ENCODE measurements at places on chromosomes 2 and 18.

- no peak for DNase-seq
These were observed 73.4 kb downstream of the UBR3 start for GRCh38 chr2:169900686-169901085.

DNA sequence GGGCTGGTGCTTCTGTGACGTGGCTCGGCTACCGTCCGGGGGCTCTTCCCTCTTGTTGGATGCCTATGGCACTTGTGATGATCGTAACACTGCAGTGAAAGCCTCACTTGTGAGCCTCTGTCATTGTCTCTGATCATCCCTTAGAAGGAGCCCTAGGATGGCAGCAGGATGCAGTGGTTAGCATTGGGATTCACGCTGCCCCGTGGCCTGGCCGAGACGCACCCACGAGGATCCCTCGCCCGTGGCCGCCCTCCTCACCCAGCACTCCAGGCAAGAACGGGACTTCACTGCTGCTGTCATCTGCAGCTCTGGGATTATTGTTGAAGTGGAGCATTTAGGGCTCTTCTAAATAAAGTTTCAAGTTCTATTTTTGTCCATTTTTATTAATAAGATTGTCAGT lies 46.8 kb upstream of the CTDP1 start:
- DNase-seq, result no peak

DNA sequence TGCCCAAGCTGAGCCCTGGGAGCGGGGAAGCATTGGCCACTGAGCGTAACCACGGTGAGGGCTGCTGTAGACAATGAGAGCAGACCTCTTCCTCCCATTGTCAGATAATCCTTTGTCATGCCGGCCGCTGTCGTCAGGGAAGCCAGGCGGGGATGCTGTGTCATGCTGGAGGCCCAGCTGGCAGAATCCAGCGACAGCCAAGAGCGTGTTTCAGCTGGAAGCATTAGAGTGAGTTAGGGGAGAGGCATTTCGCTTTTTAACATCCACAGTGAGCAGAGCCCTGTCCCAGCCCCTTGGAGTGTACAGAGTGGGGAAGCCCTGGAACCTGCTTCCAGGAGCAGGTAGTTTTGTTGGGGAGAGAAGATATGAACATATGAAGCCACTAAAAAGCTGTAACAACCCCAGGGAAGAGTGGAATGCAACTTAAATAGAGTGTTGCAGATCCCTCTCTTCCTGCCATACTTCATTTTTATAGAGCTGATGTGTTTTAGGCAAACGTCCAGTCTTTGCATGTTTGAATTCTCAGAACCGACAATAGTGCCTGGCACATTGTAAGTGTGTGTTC lies 7.0 kb downstream of the CTIF start:
- no peak for DNase-seq

GRCh38 chr2:182616471-182617393 lies 99.3 kb upstream of the DNAJC10 start:
- no peak for DNase-seq

DNA sequence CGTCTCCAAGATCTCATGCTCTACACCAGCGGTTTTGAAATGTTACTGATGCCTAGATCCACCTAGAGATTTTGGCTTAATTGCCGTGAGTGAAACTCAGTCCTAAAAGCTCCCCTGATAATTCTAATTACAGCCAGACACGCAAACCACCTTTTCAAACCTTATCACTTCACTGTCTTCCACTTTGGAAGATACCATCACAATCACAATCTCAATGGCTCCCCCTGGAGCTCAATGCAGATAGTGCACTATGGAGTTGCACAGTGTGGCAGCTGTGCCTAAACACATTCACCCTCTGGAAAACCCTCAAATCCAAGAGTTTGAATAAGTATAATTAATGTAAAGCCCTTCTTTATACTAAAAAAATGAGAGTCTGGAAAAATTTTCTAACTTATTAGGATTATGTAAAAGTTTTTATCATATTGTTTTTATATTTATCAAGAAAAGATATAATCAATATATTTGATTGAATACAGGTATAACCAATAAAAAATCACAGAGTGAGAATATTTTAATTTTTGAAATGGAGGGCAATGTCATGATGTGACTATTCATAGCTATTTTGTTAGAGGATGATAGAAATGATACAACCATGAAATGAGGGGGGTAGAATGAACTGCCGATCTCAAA lies 102.9 kb upstream of the SLC8A1 start:
- DNase-seq, result peak; percentile 48

- DNase-seq, result no peak
These were observed 61.9 kb downstream of the PLEKHA3 start for GRCh38 chr2:178542161-178542560.

DNA sequence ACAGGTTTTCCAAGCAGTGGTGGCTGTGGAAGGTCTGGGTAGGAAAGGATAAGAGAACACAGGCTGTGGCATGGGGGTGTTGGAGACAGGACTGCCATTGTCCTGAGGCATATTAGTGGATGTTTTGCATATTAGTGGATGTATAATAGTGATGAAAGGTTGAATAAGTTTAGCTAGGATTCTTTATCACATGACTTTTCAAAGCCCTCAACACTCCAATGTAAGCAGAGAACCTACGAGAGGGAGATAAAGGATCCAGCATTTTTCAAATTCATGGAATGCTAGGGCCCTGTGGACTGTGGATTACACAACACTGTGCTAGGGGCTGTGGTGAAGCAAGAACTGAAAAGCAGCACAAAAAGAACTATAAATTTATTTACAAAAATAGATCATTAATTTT lies 63.2 kb downstream of the POLE4 start:
- DNase-seq, result no peak

GRCh38 chr2:200300638-200301314 lies 5.7 kb upstream of the SPATS2L start:
- DNase-seq, result no peak

DNA sequence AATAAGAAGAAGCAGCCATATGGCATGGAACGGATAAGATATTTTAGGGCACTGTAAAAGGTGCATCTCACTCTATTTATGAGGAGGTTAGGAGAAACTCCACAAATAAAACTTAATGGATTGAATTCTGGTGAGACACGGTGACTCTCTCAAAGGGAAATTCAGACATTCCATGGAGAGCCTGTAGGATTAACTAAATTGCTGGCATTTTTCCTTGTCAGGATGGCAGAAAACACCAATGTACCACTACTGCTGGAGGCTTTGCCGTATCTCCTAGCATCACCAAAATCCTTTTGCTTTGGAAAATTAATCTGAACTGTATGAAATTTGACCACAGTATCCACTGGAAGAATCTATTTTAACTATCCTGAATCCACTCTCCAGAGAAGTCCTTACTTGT lies 79.3 kb downstream of the RBM43 start:
- DNase-seq, result no peak

- no peak for DNase-seq
These were observed 95.4 kb upstream of the CCDC85A start for GRCh38 chr2:56088411-56088810.

- no peak for DNase-seq
These were observed 275.4 kb upstream of the TCF4 start for GRCh38 chr18:55863391-55863706.

DNA sequence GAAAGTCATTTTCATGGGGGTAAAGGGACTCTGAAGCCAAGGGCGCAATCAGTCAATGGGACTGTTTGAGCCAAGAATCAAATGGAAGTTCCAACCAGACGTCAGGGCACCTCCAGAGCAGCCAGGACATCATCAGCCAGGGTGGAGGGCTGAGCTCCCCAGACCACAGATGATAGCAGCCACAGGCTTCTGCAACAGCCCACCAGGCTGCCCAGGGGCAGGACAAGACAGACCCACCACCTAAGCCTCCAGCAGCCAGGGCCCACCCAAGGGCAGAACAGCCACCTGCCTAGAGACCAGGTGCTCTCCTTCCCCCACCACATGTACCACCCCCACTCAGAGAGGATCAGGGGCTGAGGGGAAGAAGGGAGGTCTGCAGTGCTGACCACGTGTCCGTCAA lies 53.8 kb upstream of the SLC66A3 start:
- DNase-seq, result no peak

GRCh38 chr2:125584732-125585131 lies 1071.2 kb upstream of the GYPC start:
- DNase-seq, result no peak

- DNase-seq, result no peak
These were observed 103.6 kb downstream of the DOCK10 start for GRCh38 chr2:224938651-224939182.

- DNase-seq, result no peak
These were observed 294.1 kb upstream of the FANCL start for GRCh38 chr2:58535182-58535581.

GRCh38 chr2:151760139-151760650 lies 25.9 kb upstream of the NEB start:
- no peak for DNase-seq

DNA sequence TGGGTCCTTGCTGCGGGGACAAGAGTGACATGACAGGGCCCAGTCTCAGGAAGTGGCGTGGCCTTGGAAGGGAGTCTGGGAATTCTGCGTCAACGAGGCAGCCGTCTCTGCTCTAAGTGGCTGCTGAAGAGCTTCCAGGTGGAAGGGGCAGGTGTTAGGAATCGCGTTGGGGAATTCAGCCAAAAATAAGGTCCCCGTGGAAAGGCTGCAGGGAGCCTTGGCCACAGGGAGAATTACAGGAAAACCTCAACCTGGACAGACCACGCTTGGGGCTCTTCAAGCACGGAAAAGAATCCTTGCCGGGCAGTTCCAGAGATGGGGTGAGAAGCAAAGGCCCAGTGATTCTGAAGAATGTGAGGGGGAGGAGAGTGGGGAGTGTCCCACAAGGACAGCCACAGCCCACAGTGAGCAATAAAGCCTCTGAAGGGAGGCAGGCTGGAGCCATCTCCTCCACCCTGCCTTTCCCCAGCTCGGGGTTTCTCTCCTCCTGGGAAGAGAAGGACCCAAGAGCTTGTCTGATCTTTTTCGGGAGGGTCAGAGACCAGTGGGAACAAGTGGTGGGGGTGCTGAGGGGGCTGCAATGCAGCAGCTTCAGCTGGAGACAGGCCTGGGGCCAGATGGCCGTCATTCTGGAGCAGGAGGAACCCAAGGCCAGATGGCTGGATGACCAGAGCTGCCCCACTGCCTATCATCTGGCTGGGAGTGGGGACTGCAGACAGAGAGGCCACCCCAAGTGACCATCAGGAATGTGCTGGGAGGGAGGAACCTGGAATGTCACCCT lies 106.4 kb upstream of the SMAD2 start:
- no peak for DNase-seq

GRCh38 chr2:169486487-169486886 lies 7.2 kb downstream of the BBS5 start:
- DNase-seq, result no peak

DNA sequence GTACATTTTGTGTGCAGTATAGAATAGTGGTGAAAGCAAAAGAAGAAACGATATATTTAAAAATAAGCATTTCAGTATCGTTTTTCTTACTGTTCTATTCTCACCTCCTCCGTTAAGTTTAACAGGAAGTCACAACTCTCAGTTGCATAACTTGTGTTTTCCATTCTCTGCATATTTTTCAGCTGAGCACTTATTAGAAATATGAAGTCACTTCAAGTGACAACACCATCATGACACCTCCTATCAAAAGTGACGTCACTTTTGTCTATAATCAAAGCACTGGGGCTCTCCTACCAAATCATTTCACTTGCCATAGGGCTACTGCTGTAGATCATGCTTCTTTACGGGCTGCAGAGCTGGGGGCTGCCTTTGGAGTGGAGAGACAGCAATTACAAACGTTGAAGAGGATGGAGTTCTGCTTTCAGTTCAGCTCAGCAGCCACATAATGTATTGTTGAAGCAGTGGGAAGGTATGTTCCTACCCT lies 36.3 kb downstream of the STAT4 start:
- no peak for DNase-seq

DNA sequence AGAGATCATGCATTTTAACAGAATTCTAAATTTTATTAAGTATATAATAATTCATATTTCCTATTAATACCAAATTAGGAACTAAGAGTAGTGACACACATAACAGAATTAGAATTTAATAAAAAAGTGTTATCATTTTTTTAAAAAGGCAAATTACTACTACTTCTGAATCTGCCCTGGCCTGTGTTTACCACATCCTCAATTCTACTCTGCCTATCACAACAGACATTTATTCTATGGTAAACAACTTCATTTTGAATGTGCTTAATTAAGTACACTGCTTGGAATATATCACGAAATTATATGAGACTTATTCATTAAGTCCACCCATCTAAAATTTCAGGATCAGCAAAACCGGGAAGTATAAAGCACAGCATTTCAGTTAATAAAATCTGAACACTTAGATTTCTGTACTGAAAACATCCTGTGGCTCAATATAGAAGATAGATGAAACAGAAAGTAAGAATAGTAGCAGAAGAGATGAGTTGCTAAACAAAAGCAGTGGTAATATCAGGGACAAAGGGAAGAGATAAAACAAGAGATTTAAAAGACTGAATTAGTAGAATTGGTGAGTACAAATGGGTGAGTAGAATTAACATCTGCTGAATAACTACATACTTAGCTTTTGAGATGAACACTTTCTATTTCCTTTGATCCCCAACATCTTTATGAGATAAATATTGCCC lies 3.7 kb downstream of the SMC6 start:
- DNase-seq, result no peak

- DNase-seq, result no peak
These were observed 62.7 kb upstream of the NFU1 start for GRCh38 chr2:69499966-69500365.

DNA sequence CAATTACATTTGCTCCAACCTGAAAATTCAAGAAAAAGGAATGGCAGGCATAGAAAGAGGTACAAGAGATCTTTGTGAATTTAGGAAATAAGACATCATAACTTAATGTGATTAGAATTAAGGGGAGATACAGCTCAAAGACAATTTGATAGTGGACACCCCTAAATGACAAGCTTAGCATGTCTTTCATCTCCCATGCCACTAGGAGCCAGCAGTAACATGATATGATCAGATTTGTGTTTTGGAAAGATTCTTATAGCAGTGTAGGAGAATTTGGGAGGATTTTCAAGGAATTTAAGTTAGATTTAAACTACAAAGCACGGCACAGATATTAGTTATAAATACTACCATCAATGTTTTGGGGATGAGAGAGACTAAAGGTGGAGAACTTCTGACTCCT lies 340.8 kb downstream of the RDH14 start:
- no peak for DNase-seq

DNA sequence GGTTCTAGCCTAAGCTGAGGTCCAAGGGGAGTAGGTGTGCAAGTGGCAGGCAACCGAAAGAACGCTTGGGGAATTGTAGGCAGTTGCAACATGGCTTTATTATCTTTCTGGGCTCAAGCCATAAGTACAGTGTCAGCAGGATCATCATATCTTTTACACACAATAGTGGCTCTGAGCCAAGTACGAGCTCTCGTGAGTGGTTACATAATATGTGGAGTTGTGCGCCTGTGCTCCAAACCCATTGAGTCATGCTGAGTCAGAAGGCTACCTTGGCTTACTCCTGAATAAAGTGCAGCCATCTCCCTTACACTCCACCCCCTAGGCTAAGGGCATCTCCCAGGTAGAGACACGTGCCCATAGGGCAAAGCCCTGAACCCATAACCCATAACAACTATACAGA lies 233.9 kb downstream of the SATB2 start:
- no peak for DNase-seq

Measured in HEK293T (cell line).